ENCODE measurements at places on chromosomes 2 and 18. TPM values are rescaled to one million over a fixed set of nuclear protein-coding genes. Genes with fewer than 3 reads are reported as not detected.

Gene LRRC30
- total RNA-seq: not detected

Gene RTP5
- total RNA-seq: not detected

DNA sequence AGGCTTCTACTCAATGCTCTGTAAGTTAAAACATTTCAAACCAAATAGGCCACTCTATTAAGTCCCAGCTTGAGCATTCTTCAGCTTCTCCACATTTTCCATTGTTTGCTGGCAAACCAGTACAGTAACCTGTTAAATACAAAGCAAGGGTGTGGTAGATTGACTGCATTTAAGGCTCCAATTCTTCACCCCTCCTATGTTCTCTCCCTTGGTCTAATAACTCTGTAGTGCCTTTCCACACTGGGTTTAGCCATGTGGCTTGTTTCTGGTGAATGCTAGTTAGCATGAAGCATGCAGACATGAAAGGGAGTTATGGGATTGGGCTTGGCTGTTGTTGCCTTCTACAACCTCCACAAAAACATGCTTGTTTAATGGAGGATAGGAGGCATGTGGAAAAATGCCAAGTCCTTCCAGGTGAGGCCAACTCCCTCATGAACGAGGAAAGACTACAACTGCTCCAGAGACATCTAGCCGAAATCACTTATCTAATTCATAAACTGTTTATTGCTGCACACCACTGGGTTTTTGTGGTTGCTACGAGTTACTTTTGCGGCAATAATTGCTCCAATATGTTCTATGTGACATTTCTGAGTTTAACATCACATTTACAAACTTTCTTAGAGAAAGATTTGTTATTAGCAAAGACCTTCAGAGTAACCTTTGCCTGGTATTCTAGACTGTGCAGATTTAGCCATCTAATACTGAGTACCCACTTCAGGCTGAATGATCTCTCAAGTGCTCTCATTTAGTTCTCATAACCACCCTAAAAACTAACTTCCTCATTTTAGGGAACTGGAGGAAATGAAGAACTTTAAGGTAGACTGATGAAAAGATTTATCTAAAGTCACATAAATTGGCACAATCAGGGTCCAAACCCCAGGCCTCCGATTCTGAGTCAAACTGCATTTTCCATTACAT lies 104.0 kb downstream of the SMAD2 start:
- peak; percentile 41 for DNase-seq
- H3K4me3 ChIP-seq: no peak overlapping the region
- H3K27ac ChIP-seq: peak overlapping the region; percentile 67
- no peaks in the 10 kb centered on the region for H3K36me3 ChIP-seq

Gene SLC9A4
- total RNA-seq: not detected
